ENCODE measurements at places on chromosomes 1 and 21. TPM values are rescaled to one million over a fixed set of nuclear protein-coding genes. Genes with fewer than 3 reads are reported as not detected.

Gene PADI2
- 0.66 TPM for total RNA-seq

- no peak for DNase-seq
- no peaks in the 10 kb centered on the region for H3K27me3 ChIP-seq
- H3K27ac ChIP-seq = no peak overlapping the region
- H3K4me1 ChIP-seq = no peaks in the 10 kb centered on the region
- H3K36me3 ChIP-seq = no peaks in the 10 kb centered on the region
Measured at GRCh38 chr1:50502147-50502546, 78.9 kb upstream of the DMRTA2 start.

DNA sequence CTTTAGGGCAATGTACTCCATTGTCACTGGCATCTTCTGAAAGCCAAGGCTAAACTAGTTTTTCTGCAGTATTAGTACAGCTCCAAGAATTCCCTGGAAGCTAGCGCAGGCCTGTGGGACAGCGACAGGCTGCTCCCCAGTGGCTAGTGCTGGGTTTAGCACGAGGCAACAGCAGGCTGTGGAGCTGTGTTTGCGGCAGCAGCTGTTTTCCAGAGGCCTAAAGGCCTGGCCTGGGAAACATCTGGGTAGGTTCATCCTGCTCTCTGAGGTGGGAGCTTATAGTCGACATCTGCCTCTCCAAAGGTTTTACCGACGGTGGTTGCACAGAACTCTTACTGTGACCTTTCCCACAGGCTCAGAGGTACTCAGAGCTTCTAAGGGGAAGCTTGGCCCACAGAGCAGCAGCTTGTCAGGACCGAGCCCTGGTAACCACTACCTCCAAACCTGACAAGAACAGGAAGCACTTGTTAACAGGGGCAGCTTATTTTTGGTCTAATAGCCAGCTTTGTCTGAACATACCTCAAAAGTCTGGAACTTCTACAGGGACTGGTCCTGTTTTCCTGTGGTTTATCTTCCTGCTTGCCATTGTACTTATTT lies 17.2 kb downstream of the CC2D1B start:
- no peaks in the 10 kb centered on the region for H3K4me1 ChIP-seq
- DNase-seq = no peak

Gene DCLRE1B
- total RNA-seq = 2.1 TPM

- H3K27ac ChIP-seq = no peak overlapping the region
- H3K4me3 ChIP-seq = no peak overlapping the region
- H3K36me3 ChIP-seq = peaks cover 69% of the 10 kb centered on the region
Measured at GRCh38 chr1:33330361-33330890, 9.5 kb upstream of the A3GALT2 start.

DNA sequence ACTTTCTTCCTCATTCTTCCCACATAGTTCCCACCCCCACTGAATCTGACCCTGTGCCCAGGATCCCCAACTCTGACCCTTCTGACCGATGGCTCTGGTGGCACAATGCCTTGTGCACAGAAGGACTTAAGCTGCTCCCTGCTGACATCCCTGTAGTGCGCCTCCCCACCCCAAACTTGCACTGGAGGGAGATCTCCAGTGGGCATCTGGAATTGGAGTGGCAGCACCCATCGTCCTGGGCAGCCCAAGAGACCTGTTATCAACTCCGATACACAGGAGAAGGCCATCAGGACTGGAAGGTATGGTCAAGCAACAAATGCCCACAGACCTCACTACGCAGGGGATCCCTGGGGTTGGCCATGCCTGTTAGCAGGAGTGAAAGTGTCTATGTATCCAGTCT lies 9.0 kb downstream of the MPL start:
- DNase-seq = no peak
- H3K36me3 ChIP-seq = no peaks in the 10 kb centered on the region
- H3K4me1 ChIP-seq = peaks cover 5% of the 10 kb centered on the region

DNA sequence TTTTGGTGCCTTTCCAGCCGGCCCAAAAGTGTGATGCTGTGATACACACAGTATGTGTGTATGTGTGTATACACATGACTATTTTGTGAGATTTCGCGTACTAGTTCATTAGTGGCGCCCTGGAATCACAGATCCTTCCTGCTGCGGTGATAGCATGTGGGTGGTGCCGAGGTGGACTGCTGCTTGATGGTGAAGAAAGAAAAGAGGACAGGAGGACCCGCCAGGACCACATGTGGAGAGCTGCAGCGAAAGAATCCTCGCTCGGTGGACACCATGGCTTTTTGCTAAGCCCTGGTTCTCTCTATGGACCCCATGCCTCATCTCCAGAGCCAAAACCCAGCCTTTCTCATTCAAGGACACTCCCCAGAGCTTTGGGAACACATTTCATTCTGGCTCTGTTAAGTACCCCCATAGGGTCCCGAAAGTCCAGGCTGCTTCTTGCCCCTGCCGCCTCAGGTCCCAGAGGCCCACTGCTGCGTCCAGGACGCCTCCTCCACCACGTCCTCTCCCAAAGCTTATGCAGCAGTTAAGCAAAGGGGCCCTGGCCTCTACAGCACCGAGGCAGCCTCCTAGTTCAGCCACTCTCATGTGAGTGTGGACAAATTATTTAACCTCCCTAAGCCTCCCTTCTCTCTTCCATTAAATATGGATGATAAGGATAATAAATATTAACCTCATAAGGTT lies 32.8 kb upstream of the COX20 start:
- no peaks in the 10 kb centered on the region for H3K4me1 ChIP-seq
- H3K27ac ChIP-seq = no peak overlapping the region
- H3K36me3 ChIP-seq = no peaks in the 10 kb centered on the region
- H3K4me3 ChIP-seq = no peak overlapping the region
- H3K27me3 ChIP-seq = no peaks in the 10 kb centered on the region
- no peak for DNase-seq

GRCh38 chr1:72896256-72896655 lies 613.9 kb upstream of the NEGR1 start:
- no peak for DNase-seq
- no peaks in the 10 kb centered on the region for H3K36me3 ChIP-seq
- no peaks in the 10 kb centered on the region for H3K27me3 ChIP-seq
- H3K27ac ChIP-seq = no peak overlapping the region
- no peak overlapping the region for H3K4me3 ChIP-seq

DNA sequence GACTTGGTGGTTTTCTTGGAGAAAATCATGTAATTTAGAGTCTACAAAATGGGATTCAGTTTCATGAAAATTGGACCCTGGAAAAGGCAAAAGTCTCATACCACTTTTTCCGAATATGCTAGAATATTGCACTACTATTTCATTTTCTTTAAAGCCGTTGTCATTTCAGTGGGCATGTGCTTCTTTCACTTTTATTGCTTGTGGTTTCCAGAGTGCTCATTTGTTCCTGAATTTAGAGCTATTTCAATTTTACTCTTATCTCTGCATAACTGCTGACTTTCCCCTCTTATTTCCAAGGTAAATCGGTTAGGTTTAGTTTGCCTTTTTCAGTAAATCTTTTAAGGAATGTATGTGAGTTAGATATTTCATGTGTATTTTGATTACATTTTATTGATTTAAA lies 11.6 kb downstream of the HHAT start:
- no peaks in the 10 kb centered on the region for H3K36me3 ChIP-seq
- H3K4me1 ChIP-seq = no peaks in the 10 kb centered on the region
- H3K4me3 ChIP-seq = no peak overlapping the region
- no peak overlapping the region for H3K27ac ChIP-seq

DNA sequence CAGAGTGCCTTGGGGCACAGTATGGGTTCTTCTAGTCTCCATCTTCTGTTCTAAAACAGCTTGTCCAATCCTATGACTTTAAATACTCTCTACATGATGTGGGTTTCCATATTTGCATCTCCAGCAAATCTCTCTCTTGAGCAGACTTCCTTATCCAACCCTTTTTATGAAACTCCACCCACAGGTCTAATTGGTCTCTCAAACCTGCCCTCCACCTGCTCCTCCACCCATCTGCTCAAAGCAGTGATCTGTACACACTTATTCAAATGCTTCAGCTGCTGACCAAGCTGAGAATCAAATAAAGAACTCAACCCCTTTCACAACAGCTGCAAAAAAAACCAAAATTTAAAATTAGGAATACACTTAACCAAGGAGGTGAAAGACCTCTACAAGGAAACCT lies 11.5 kb downstream of the MCOLN2 start:
- no peak overlapping the region for H3K4me3 ChIP-seq
- no peaks in the 10 kb centered on the region for H3K27me3 ChIP-seq
- H3K36me3 ChIP-seq = no peaks in the 10 kb centered on the region
- DNase-seq = no peak
- H3K4me1 ChIP-seq = no peaks in the 10 kb centered on the region

DNA sequence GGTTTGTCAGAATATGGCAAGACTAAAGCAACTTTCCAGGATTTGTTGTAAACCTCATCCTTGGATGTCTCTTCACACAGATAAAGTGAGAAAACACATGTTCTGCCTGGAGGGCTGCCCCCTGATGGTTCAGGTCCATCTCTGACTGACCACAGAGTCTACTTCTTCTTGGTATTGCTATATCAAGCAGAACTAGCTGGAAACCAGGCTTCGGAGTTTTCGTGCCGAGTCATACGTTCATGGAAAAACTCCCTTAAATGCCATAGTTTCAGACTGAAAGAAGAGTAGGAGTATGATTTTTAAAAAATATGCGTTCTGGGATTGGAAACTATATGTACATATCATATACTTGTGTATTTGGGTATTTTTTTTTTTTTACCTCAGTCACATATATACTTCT lies 5.8 kb downstream of the OR10T2 start:
- H3K27me3 ChIP-seq = no peaks in the 10 kb centered on the region
- H3K4me3 ChIP-seq = no peak overlapping the region
- H3K36me3 ChIP-seq = no peaks in the 10 kb centered on the region

- DNase-seq = no peak
- no peak overlapping the region for H3K4me3 ChIP-seq
- H3K27ac ChIP-seq = no peak overlapping the region
- no peaks in the 10 kb centered on the region for H3K4me1 ChIP-seq
- no peaks in the 10 kb centered on the region for H3K27me3 ChIP-seq
Measured at GRCh38 chr21:32483293-32483595, 70.7 kb downstream of the EVA1C start.

DNA sequence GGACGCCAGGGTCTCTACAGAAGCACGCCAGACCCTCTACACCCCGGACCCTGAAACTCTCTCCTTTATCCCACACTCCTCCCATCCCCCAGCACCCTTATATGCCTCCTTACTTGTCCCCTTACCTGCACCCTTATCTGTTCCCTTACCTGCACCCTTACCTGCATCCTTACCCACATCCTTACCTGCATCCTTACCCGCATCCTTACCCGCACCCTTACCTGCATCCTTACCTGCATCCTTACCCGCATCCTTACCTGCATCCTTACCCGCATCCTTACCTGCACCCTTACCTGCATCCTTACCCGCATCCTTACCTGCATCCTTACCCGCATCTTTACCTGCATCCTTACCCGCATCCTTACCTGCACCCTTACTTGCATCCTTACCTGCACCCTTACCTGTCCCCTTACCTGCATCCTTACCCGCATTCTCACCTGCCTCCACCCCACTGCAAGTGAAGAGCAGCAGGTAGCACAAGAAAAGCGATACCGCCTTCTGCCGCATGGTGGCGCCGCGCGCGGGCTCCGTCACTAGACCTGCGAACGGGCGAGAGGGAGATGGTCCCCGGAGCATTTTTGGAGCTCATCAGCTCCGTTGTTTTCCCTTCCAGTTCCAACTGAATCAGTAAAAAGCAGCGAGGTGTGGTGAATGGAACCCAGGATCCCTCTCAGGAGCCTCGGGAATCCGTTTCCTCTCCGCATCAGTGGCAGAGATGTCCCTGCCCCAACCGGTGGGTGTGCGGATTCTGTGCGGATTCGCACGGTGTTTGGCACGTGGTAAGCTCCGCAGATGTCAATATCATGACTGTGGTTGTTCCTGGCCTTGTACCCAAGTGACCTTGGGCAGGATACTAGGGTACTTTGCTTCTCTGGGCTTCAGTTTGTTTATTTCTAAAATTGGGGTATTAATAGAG lies 2.9 kb downstream of the IFI6 start:
- peak overlapping the region; percentile 44 for H3K27ac ChIP-seq
- no peaks in the 10 kb centered on the region for H3K36me3 ChIP-seq
- no peaks in the 10 kb centered on the region for H3K27me3 ChIP-seq
- H3K4me1 ChIP-seq = peaks cover 21% of the 10 kb centered on the region

Gene HDGF
- total RNA-seq = 183 TPM

DNA sequence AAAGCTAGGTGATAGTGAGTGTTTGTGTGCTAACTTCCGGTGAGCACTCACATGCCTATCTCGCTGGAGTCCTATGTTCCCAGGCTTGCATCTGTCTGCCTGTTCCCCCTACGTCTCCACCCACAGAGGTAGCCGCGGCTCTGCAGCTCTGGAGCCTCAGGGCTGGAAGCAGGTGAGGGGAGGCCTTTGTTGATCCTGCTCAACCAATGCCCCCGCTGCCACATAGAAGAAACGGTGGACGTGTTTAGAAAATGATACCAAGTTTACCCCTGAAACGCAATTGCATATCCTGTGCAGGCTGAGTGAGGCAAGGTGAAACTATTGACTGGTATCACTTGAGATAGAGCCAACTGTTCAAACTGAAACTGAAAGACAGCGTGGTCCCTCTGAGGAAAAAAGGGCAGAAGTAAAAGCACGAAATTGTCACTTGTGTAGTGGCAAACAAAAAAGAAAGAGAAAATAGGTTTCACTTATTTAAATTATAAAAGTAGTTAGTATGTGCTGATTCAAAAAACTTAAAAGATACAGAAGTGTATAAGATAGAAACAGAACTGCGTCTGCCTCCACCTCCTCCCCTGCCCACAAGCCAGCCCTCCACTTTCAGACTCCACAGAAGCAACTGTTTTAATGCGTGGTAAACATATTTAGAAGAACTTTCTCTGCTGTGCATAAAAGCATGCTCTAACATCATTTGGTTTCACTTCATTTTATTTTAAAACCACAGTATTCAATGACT lies 38.6 kb upstream of the ETS2 start:
- DNase-seq = no peak
- H3K36me3 ChIP-seq = no peaks in the 10 kb centered on the region
- peak overlapping the region; percentile 89 for H3K27ac ChIP-seq
- no peaks in the 10 kb centered on the region for H3K27me3 ChIP-seq
- H3K4me3 ChIP-seq = peak overlapping the region; percentile 14

DNA sequence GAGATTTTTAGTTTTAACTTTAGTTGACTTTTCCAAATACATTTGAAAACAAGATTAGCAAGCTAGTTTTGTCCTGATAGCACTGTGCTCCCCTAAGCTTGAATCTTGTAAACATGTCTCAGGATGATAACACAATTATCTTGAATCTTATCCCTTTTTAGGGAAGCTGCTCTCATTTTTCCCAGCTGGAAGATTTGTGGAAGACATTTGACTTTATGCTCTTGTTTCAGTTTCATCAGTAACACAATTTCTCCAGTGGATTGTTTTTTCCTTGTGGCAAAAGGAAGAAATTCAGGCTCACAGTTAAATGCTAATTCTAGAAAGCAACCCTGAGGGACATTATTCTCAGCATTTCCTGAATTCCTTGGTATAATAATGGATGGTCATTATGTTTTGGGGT lies 88.8 kb downstream of the CDC7 start:
- no peak overlapping the region for H3K27ac ChIP-seq
- no peak for DNase-seq
- no peaks in the 10 kb centered on the region for H3K27me3 ChIP-seq
- no peak overlapping the region for H3K4me3 ChIP-seq
- no peaks in the 10 kb centered on the region for H3K36me3 ChIP-seq
- H3K4me1 ChIP-seq = no peaks in the 10 kb centered on the region

GRCh38 chr1:107620753-107621152 lies 344.2 kb downstream of the VAV3 start:
- H3K36me3 ChIP-seq = no peaks in the 10 kb centered on the region
- no peak for DNase-seq
- H3K4me1 ChIP-seq = no peaks in the 10 kb centered on the region

GRCh38 chr1:204616641-204617040 lies 68.9 kb downstream of the LRRN2 start:
- H3K4me3 ChIP-seq = no peak overlapping the region
- no peaks in the 10 kb centered on the region for H3K27me3 ChIP-seq
- no peak for DNase-seq
- H3K4me1 ChIP-seq = no peaks in the 10 kb centered on the region
- H3K36me3 ChIP-seq = no peaks in the 10 kb centered on the region
